Muscle of back (tissue), 13 donors: ENCODE measurements at places on chromosomes 3 and 15. TPM values are rescaled to one million over a fixed set of nuclear protein-coding genes. Genes with fewer than 3 reads are reported as not detected.

Gene DHX30
- polyA plus RNA-seq, result 41.1 TPM

GRCh38 chr15:31477301-31477700 lies 150.7 kb downstream of the KLF13 start:
- no peak for DNase-seq

DNA sequence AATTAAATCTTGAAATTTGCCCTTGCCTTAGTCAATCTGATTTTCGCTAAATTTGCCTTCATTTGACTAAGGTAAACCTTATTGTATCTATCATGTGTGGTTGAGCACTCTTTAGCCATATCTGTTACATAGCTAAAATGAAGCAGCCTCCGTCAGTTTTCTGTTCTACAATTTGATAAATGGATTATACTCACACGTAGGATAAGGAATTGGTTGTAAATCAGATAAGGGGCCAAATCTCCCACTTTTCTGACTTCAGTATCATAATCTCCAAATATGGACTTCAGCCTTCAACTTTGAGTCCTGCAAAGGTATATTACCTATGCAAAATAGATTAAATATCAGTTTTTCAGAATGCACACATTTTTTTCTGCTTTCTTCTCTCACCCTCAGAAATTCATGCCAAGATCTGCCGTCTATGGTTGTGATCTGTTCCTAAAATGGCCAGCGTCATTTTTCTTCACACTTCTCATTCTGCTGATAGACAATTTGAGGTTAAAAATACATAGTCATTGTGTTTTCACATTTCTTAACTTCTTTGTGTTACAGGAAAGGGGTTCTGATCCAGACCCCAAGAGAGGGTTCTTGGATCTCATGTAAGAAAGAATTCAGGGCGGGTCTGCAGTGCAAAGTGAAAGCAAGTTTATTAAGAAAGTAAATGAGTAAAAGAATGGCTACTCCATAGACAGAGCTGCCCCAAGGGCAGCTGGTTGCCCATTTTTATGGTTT lies 36.9 kb downstream of the RAB8B start:
- DNase-seq, result no peak

Gene GPR87
- not detected for polyA plus RNA-seq

DNA sequence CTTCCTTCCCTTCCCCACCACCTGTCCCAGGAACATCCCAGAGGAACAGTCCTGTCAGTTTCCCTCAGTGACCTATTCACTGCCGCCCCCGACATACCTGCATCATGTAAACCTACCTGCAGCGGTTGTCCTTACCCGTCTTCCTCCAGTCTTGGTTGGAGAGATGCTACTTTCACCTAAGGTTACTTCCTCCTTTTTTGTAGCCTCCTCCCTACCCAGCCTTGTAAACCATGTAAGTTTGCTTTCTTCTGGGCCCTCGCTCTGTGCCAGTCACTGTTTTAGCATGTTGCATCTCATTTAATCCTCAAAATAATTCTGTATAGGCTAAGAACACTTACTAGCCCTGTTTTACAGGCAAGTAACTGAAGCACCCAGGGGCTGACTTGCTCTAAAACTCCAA lies 58.3 kb downstream of the GPR171 start:
- no peak for DNase-seq

DNA sequence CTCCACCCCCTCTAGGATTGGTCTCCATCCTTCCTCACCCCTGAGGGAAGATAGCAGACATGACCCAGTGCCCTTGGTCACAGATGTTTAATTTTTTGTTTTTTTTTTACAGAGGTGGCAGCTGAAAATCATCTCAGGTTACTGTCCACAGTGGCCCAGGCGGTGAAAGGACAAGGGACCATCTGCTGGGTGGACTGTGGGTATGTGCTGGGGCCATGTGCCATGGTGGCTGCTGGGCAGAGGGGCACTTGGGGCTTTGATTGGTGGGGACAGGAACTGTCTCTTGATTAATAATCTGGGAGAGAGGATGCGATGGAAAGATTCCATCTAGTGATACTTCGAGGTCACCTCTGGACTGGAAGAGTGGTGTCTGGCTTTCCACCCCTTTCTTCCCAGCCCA lies 25.4 kb downstream of the PDIA5 start:
- DNase-seq, result no peak

- DNase-seq, result peak; percentile 85
These were observed 16.8 kb upstream of the ESYT3 start for GRCh38 chr3:138417559-138417982.

- peak; percentile 13 for DNase-seq
These were observed 1.1 kb upstream of the PARP15 start for GRCh38 chr3:122576174-122576940.

Gene SEMA4B
- polyA plus RNA-seq, result 4.7 TPM

DNA sequence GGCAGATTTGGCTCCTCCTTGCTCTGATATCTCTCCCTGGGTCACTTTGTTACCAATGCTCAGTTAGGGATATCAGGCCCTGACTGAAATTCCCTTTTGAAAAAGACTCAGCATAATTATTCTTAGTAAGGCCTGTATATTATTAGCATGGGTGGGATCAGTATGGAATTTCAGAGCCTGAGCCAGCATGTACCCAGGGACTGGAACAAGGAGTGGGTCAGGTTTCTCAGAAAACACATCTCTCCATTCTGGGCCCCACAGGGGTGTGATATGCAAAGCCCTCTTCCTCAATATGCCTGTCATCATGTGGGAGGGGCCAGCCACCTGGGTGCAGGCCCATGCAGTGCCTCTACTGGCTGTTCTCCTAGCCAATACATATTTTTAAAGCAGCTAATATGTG lies 423.2 kb downstream of the EPHB1 start:
- peak; percentile 31 for DNase-seq

DNA sequence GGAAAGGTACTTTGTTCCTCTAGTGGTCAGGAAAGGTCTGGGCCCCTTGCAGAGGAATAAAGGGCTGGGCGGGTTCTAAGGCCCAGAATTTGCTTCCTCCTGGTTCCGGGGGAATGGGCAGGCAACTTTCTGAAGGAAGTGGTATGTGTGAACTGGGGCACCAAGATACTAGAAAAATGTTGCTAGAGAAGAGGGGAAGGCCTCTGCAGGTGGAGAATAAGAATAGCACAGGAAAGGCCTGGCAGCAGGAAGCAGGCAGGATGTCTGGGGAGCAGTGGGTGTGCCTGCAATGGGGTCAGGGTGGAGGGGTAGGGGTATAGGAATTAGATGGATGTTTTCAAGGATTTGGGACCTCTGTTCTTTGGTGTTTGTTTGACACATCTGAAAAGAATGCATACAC lies 2.0 kb downstream of the SLC22A13 start:
- no peak for DNase-seq

- DNase-seq, result peak; percentile 49
These were observed 204.4 kb upstream of the RASGRP1 start for GRCh38 chr15:38768970-38769369.

GRCh38 chr15:60215225-60215963 lies 182.4 kb downstream of the ANXA2 start:
- no peak for DNase-seq

Gene STAC
- polyA plus RNA-seq, result 37.2 TPM

DNA sequence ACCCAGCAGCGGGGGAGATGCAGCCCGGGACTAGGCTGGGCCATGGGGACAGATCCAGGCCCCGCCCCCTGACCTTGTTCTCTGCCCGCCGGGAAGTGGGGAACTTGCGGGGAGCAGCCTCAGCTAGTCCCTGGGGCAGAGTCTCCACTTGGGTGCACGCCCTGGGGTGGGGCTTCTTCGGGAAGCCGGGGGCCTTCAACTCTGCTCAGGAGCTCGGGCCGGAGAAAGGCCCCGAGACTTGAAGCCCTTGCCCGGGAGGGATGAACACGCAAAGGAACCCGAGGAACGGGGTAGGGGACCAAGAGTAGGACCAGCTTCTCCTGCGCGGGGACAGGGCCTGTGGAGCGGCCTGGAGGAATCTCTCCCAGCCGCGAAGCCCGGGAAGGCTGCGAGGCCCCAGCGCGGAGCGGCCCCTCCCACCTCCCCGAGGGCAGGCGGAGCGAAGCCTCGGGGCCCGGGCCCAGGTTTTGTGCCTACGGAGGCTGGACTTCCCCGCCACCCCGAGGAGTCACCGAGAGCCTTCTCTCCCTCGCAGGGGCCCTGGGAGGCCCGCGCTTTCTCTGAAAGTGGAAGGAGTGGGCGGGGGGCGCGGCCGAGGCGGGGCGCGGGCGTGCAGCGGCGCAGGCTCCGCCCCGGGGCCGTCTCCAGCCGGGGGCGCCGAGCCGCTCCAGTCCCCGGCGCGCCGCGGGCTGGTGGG lies at the start of gene ITPKA:
Gene ITPKA (plus strand): TSS at position 670 of the 697 bp plus-strand sequence. CDS start 54 bp downstream, outside the sequence.
- DNase-seq, result peak; percentile 90

Gene SHF
- polyA plus RNA-seq, result 7.7 TPM

DNA sequence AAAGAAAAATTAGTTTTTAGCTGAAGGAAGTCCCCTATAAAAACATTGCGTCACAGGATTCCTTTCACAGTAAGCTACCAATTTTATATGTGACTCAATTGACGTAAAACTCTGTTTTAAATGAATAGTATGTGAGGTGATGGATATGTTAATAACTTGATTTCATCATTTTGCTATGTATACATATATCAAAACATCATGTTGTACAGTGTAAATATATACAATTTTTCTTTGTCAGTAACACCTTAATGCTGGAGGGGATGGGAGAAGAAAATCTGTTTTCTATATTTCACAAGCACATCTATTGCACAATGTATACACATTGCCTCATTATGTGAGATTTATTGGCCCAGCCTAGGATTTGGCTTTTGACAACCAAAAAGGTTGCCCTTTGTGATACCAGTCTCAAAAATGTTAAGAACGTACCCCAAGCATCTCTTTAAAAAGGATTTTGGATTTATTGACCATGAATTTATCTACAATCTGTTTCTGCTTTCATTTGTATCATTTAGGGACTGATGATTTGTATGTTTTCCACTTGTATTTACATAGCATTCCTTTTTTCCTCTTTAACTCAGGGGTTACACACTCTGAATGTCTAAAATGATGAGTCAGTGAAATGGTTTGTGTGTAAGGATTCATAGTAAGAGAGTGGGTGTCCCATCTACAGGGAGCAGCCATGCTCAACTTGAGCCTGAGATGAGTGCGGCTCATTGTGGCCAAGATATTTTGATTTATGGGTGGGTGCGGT lies 62.6 kb downstream of the CRTC3 start:
- peak; percentile 61 for DNase-seq

Gene OSBPL10
- 14.1 TPM for polyA plus RNA-seq

Gene CDCP1
- 0.19 TPM for polyA plus RNA-seq

DNA sequence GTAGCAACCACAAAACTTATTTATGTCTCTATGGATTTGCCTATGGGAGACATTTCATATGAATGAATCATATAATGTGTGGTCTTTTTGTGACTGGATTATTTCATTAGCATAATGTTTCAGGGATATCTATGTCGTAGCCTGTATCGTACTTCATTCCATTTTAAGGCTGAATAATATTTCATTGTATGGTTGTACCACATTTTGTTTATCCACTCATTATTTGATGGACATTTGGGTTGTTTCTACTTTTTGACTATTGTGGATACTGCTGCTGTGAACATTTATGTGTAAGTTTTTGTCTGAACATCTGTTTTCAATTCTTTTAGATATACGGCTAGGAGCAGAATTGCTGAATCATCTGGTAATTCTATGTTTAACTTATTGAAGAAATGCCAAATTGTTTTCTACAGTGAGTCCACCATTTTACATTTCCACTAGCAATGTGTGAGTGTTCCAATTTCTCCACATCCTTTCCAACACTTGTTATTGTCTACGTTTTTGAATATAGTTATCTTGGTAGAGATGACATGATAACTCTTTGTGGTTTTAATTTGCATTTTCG lies 134.4 kb upstream of the DAZL start:
- no peak for DNase-seq

- DNase-seq, result no peak
These were observed 194.7 kb downstream of the SQOR start for GRCh38 chr15:45829336-45830153.

Gene CNTN3
- 8.8 TPM for polyA plus RNA-seq

DNA sequence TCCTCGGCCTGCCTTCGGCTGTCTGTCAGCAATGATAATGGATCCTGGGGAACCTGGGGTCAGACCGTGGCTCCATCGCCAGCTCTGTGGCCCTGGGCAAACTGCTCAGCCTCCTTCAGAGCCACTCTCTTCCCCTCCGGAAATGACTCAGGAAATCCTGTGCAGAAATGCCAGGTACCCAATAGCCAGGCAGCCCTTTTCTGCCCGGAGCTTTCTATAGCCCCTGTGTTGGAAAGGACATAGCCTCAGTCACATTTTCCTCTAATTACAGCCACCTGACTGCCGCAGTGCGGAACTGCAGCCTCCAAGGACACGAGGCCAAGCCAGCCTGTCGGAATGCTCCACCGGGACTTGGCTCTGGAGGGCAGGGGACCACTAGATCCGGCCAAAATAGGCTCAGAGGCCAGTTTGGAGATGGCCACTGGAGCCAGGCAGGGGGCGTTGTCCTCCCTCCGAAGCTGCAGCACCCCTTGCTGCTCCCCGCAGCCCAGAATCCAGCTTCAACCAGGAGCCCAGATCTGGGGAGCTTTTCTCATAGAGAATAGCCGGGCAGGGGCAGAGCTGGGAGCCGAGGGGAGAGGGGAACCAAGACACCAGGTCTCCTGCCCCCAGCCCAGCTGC lies 11.6 kb upstream of the ZXDC start:
- no peak for DNase-seq

GRCh38 chr3:100089812-100090668 lies 24.3 kb downstream of the FILIP1L start:
- DNase-seq, result no peak

Gene HYAL3
- 2.3 TPM for polyA plus RNA-seq

DNA sequence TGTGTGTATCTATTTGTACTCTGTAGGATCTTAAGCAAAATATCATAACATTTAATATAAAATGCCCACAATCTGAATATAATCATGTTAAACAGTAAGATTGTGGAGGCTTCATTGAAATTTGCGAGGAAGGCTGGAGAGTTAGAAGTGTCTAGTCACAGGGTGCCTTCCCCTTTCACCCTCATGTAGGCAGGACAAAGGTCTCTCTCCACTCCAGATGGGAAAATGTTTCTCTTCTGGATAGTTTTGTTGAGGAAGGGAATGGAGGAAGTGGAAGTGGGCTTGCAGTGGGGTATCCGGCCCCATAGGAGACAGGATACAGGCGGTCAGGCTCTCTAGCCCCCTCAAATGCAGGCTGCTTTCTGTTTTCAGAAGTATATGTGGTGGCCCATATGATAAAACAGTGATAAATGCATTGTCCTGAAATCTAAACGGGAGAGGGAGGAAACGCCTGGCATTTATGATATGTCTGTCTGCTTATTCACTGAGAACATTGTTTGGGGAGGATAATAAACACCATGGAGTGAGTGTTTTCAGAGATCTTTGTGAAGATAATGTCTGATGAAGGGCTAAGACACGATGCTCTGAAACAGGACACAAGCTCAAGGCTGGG lies 13.3 kb upstream of the MYZAP start:
- DNase-seq, result no peak

DNA sequence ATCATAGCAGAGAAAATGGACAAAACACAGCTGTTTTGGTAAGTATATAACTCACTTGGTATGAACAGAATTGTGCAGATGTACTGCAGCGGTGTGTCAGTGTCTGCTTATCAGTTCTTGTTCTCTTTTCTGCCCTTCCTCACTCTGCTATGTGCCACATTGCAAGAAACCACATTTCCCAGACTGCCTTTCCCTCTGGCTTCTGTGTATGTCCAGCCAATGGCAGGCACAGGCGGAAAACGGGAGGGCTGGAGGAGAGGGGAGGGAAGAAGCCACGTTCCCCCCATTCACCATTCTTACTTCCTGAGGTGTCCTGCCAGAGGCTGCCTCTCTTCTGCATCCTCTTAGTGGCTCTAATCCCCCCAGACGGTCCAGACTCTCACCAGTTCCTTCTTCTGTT lies 15.4 kb downstream of the HHLA2 start:
- DNase-seq, result no peak
